ENCODE measurements at places on chromosomes 7 and 10.

DNA sequence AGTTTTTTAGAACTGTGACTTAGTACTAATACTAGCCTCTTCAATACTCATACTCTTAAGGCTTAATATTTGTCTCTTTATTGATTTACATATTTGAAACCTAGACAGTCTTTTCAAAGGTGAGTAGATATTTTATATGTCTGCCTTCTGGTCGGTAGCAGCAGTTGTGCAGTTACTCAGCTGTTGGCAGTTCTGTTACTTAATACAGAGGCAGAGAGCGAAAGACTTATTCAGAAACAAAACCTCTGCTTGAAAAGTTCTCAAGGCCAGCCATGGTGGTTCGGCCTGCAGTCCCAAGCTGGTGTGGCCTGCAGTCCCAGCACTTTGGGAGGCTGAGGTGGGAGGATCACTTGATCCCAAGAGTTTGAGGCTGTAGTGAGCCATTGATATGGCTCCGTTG is 84.2 kb downstream of the AUTS2 start:
- DNase-seq = no peak

DNA sequence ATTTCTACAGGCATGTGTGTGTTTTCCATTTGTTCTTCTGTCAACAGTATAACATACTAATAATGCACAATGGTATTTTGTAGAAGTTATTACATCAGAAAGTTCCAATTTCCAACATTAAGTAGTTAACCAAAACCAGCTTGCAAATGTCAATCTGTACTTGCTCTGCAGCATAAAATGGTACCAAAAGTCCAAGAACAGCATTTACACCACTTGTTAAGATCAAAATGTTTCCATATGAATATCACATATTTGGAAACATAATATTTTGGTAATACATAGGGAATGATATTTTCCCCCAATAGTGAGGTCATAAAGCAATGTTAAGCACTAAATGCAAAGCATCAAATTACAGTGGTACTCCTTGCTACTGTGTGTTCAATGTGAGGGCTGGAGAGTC is 162.1 kb downstream of the ZNF438 start:
- DNase-seq = no peak

- DNase-seq = no peak
Measured at GRCh38 chr10:87983716-87984115, 120.3 kb downstream of the PTEN start.

- DNase-seq = no peak
Measured at GRCh38 chr10:119289227-119289920, 82.0 kb downstream of the GRK5 start.

GRCh38 chr10:130326954-130327353 is 190.8 kb downstream of the GLRX3 start:
- DNase-seq = no peak

DNA sequence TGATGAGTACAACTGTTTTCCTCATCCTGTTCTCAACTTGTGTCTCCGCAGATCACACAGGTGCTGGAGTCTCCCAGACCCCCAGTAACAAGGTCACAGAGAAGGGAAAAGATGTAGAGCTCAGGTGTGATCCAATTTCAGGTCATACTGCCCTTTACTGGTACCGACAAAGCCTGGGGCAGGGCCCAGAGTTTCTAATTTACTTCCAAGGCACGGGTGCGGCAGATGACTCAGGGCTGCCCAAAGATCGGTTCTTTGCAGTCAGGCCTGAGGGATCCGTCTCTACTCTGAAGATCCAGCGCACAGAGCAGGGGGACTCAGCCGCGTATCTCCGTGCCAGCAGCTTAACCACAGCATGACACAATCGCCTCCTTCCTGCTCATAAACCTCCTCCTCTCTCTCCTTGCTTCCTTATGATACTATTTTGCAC is 126.7 kb upstream of the PRSS58 start:
- DNase-seq = no peak

DNA sequence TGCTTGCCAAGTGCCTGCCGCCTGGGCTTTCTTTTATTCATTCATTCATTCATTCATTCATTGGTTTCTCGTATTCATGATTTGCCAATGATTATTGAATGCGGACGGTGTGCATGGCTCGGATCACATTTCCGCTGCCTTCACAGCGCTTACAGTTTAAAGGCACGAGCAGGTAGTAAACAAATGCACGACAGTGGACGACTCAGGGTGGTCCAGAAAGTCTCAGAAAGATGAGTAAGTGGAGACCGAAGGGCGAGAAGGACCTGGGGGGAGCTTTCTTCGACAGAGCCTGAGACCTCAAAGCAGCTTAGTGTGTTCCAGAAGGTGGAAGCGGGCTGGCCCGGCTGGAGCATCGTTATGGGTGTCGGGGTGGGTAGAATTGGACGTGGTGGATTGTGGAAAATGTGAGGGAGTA is 506 bp downstream of the MCM10 start:
- no peak for DNase-seq

- DNase-seq = no peak
Measured at GRCh38 chr7:92798517-92799249, 37.7 kb downstream of the CDK6 start.

GRCh38 chr7:105664816-105665525 is 83.7 kb upstream of the EFCAB10 start:
- DNase-seq = no peak

DNA sequence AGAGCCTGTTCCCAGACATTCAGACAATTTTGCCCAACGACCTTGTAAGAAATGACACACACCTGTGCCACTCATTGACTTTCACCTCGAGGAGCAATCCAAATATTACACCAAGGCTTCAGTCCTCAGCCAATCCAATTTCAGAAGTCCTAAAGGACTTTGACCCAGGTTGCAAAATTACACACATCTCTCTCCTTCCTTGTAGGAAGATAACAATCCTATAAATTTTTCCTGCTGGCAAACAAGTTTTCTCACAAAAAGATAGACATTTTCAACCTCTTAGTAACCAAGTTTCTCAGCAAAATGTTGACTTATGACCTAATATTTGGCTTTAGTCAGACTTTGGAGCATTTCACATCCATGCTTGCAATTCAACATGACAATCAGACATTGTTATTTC is 745.0 kb downstream of the GRID1 start:
- no peak for DNase-seq

- no peak for DNase-seq
Measured at GRCh38 chr7:114472896-114473512, 58.4 kb downstream of the FOXP2 start.

GRCh38 chr10:101065481-101066145 is 3.8 kb downstream of the KAZALD1 start:
- DNase-seq = no peak

- no peak for DNase-seq
Measured at GRCh38 chr7:96968981-96969380, 36.4 kb upstream of the DLX6 start.

DNA sequence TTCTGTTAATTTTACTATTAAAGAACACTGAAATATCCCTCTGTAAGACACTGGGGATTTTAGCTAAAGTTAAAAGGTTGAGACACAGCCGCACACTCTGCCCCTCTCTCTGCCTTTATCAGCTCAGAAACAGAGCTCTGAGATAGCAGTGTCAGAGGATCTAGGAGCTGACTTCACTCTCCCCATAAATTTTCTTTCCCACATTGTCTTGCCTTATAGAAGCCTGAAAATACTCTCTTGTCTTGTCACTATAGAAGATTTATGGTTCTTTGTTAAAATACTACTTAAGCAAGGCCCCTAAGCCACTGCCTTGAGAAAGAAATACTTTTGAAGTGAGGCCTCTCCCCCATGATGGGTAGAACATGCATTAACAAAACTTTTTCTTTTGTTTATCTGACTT is 105.7 kb upstream of the C10orf90 start:
- DNase-seq = no peak

DNA sequence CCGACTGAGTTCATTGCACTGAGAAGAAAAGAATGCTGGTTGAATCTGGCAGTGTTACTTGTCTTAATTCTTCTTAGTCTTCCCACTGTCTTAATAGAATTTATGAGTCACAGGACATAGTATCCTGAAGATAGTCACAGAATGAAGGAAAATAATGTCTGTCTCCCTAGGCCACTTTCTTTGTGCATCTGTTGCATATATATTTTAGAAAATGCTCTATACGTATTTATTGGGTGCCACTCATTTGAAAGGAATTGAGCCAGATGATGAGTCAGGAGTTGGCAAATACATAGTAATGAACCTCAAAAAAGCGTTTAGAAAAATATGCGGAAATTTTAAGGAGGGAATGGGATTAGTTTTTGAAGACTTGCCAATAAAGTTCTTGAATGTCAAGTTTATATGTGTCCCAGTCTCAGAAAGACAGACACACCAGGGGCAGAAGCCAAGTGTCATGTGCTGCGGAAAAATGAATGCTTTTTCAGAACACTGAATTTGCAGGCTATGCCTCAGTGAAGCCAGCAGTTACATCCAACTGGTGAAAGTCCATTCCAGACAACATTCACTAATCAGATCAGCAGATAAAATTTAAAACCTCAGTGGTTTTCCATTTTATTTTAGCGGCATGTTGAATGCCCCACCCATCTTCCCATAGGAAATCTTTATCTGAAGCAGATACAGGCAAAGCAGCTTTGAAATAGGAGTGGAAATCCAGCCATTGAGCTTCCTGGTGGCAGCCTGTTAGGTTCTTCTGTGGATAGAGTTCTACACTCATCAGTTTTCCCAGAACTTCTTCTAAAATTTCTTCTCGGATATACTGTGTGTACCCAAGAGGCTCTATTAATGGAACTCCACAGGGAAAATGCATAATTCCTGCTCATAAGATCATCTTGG is 308.4 kb downstream of the BICC1 start:
- DNase-seq = no peak

DNA sequence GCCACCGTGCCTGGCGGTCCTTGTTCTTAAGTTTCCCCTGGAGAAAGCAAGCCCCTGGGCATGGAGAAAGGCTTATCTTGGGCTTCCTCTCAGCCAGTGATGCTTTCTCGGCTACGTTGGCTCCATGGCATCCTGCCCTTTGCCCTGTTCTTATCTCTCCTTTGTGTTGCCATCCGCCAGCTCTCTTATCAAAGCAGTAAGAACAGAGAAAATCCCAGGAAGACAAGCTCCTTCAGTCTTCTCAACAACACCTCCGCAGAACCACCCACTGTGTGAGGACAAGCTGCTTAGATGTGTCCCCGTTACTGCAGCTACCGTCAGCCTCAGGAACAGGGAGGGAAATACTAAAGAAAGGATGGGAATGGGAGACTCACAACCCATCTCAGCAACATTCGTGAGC is 3.3 kb downstream of the PLEKHS1 start:
- DNase-seq = no peak

- no peak for DNase-seq
Measured at GRCh38 chr10:63666836-63667383, 145.7 kb downstream of the REEP3 start.

GRCh38 chr7:100212631-100213286 is 7.0 kb upstream of the PVRIG start:
- no peak for DNase-seq

DNA sequence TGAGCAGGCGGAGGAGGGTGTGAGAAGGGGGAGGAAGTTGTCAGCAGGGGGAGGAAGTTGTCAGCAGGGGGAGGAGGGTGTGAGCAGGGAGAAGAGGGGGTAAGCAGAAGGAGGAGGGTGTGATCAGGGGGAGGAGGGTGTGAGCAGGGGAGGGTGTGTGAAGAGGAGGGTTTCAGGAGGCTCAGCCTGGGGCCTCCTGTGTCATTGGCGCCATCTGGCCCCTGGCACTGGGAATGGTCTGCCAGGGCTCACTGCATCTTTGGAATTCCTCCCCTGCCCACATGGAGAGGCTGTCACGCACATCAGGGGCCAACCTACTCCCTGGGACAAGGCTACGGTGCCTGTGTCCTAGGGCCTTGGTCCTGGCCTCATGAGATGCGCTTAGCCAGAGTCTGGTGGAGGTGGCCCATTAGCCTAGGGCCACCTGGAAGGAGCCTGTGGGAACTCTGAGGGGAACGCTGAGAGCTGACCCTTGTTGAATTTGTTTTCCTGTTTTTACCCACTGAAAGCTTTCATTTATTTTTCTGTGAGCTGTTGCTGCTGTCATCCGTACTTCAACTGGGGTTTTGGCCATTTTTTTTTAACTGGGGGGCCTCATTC is 18.0 kb downstream of the CAMK2B start:
- DNase-seq = no peak

GRCh38 chr7:28062197-28062991 is 118.2 kb downstream of the JAZF1 start:
- DNase-seq = no peak

- no peak for DNase-seq
Measured at GRCh38 chr10:53489335-53490182, 717.0 kb upstream of the MBL2 start.

GRCh38 chr10:115214829-115215228 is 121.7 kb downstream of the ATRNL1 start:
- no peak for DNase-seq

DNA sequence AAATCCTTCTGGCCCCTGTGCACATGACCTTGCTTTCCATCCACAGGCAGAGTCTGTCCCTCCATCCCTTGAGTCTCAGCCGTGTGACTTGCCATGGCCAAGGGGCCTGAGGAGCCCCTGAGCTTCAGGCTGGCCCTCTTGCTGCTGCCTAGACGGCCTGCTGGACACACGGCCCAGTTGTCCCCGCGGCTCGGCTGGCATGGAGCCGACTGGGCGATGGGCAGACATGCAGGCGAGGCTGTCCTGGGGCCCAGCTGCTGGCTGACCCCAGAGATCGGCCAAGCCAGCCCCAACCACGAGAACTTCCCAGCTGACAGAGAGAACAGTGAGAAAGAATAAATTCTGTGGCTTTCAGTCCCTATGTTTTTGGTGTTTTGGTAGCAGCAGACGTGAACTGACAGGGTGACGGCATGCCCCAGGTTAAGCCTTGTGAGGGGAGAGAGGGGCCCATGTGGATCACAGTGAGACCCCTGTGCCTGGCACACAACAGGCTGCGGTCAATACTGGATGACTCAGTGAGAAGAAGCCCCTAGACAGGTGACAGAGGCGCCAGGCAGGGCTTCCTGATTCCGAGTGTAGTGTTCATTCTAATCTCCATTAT is 11.7 kb downstream of the PRKAG2 start:
- DNase-seq = no peak

- no peak for DNase-seq
Measured at GRCh38 chr10:71218046-71218650, 5.8 kb downstream of the UNC5B start.

- no peak for DNase-seq
Measured at GRCh38 chr7:132291481-132291880, 284.8 kb downstream of the PLXNA4 start.

GRCh38 chr10:3472287-3473051 is 299.9 kb upstream of the PITRM1 start:
- no peak for DNase-seq

GRCh38 chr10:121405096-121405495 is 193.1 kb downstream of the FGFR2 start:
- no peak for DNase-seq

- no peak for DNase-seq
Measured at GRCh38 chr10:128066870-128067382, 59.3 kb downstream of the MKI67 start.
